ENCODE measurements at places on chromosomes 11 and 22. TPM values are rescaled to one million over a fixed set of nuclear protein-coding genes. Genes with fewer than 3 reads are reported as not detected.

- DNase-seq, result no peak
These were observed 3.4 kb downstream of the PLAAT3 start for GRCh38 chr11:63610604-63611394.

DNA sequence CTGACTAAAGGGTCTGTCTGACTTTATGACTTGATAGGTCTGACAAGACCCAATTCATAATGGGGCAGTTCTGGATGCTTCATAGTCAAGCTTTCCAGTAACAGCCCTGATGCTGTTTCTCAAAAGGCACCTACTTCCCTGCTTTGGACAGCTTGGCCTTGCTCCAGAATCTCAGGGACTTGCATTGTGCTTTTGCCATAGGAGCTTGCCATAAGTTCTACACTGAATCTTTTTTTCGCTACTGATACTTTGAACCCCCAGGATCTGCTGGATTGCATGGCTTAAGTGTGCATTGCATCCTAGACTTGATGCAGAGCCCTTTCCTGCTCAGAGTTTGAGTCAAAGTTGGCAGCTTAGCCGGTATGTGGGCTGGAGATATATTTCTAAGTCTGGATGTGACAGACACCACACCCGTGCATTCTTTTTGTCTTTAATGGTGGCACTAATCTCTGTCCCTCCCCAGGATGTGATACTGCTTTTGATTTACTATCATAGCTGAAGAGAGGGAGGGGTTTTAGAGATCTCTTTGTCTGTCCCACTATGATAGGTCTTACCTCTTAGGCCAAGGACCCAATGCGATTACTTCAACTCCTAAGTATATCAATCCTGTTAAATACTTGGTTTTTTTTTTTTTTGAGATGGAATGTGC lies 16.9 kb upstream of the SLC3A2 start:
- no peak for DNase-seq

- no peak for DNase-seq
These were observed 83.6 kb upstream of the BDNF start for GRCh38 chr11:27783701-27784355.

DNA sequence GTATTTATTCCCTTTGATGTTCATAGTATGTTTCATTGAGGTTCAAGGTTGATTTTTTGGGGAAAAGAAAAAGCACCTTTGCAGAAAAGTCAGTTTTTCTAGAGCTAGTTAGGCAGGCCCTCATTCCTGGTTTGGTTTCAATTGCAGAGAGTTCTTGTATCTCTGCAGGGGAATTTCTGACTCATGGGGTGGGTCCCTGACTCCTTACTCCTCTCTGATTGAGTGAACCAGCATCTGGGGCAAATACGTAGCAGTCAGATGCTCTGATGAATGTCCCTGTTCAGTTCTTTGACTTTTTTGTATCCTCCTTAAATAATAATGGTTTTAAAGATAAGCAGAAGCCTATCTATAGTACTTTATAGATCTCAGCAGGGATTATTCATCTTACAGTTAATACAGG lies 7.7 kb upstream of the NCR3LG1 start:
- DNase-seq, result no peak

DNA sequence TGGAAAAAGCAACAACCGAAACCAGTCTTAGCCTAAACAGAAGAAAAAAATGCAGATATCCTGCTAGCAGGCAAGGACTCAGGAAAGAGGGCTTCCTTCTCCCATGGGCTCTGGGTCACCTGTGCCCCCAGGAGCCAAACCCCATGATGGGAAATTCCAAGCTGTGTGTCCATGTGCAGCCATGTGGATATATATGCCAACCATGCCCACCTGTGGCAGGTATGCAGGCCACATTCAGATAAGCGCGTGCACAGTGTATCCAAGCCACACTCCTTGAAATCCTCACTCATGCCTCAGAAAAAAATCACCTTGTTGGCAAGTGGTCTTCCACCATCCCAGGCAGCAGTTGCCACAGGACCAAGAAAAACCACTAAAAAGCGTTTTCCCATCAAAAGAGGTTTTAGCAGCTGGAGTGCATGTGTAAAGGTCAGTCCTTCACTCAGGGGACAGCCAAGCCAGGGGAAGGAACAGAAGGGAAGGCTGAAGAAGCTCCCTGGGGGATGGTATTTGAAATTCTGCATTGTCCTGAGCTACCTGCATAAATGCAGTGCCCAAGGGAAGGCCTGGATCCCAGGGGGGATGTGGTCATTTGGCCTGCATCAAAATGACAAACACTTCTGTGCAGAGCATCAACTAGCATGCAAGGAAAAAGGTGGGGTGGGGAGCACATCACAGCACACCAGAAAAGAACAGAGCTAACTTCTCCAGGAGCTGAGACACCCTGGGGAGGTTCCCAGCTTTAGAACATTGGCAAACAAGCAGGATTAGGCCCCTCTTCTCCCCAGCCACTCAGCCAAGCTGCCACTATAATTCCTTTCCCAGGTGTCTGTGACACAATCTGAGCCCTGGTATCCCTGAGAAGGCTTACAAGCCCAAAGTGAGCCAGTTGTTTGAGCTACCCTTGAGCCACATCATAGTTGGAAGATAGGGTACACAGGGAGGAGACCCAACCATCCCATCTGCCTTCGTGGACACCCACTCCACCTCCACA lies 76.2 kb downstream of the GALNT18 start:
- DNase-seq, result no peak

DNA sequence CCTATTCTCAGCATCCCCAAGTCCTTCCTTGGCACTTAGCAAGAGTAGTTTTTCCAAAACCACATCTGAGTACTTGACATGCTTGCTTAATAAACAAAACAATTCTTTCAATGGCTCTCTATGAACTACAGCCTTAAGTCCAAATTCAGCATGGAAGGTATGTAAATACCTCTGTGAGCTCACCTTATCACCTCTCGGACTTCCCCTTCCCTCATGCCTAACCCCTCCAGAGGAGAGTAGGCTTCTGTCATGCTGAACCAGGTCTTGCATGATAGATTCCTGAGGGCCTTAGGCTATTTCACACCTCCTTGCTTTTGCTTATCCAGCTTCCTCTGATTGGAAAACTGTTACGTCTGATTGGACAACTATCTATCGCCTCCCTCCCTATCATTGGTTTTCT lies 312.9 kb upstream of the CCDC90B start:
- no peak for DNase-seq

DNA sequence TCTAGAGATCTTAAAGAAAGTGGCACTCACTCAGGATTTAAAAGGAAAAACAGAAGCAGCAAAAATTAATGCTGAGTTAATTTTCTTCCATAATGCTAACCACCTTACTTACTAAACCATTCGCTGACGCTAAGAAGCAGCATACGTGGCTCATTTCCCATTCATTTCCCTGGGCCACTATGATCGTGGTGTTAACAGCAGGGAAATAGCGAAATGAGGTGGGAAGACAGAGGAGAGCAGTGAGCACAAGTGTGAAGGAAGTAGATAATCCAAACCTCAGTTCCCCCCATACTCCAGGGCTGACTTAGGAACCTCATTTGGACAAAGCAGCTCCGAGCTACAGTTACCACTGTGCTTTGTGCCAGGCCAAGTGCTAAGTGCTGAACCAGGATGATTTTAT lies 723.2 kb downstream of the OPCML start:
- no peak for DNase-seq

DNA sequence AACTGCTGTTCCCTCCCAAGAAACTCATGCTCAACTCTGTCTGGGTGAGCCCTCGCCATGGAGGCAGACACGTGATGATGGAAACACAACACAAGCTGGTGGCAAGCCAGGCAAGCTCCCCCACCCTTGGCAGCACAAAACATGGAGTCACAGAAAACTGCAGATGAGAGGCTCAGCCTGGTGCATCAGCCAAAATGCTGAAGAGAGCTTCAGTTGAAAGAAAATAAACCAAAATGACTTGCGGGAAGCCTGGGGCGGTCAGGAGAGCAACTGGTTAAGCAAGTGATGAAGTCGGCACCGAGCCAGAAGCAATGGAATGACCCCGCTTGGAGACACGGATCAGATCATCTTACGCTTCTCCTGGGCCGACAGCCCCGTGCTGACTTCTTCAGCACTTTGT lies 68.3 kb downstream of the C11orf58 start:
- no peak for DNase-seq

DNA sequence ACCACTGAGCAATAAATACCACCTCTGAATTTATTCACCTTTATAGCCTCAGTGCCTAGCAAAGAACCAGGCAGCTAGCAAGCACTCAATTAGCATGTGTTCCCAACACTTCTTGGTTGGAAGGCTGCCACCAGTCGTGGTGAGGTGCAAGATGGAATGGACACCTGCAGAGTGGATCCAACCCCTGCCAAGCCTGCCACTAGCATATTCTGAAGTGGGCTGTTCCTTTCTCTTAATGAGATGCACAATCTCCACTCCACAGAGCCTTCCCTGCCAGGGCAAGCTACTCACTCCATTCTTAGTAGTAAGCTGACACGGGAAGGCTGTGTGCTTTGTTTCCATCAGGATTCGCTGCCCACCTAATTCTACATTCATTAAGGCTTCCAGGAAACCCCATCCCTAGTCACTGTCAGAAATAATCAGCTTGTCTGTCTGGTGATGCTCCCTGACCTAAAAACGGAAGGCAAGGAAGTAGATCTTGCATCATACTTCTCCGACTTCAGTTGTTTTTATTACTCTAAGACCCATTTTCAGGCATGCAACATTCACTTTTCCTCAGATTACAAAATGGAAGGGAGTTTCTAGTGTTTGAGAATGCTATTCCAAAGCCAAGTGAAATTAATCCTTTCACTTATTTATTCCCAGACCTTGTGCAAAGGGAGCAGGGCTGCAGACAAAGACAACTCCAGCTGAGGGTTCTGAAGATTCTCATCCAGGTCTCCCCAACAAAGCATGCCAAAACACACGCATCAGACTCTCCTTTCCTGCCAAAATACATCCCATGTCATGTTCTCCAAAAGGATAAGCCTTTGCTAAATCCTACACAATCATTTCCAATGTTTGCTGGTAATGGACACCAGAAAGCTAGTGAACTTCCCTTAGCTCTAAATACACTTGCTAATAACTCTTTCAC lies 128.0 kb downstream of the TENM4 start:
- no peak for DNase-seq

Gene DDI1
- not detected for total RNA-seq

Gene GNG3
- total RNA-seq, result not detected

Gene SLC1A2
- not detected for total RNA-seq

Measured in Peyer's patch (tissue), 4 donors.